Left cardiac atrium (tissue), 4 donors: ENCODE measurements at places on chromosomes 5 and 9.

DNA sequence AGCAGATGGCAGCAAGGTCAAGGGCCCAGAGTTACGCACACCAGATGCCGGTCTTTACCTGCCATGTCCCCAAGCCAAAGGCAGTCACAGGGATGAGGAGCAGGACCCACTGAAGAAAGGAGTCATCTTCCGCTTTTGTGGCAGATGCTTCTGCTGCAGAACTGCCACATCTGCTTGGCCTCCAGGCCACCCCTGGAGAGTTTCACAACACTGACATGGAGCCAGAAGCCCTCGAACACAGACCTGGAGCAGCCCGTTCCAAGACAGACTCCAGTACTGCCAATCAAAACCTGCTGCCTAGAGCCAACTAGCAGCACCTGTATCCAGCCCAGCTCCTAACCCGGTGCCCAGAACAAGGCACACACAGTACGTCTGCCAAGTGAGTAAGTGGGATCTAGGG lies 1.5 kb downstream of the SURF1 start:
- DNase-seq: no peak

DNA sequence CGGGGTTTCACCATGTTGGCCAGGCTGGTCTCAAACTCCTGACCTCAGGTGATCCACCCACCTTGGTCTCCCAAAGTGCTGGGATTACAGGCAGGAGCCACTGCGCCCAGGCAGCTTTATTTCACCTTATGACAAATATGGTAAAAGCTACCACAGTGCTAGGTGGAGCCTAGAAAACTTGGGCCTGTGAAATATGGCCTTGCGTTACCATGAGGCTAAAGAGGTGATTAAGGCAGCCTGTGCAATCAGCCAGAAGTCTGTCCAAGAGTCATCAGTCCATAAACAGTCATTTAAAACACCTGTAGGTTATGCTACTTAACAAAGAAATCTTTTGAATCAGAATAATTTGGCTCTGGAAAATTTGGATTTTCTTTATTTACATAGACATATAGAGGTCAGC lies 114.8 kb upstream of the ANKH start:
- no peak for DNase-seq

- DNase-seq: peak; percentile 36
Measured at GRCh38 chr9:113963017-113963620, 87.0 kb downstream of the ZNF618 start.

DNA sequence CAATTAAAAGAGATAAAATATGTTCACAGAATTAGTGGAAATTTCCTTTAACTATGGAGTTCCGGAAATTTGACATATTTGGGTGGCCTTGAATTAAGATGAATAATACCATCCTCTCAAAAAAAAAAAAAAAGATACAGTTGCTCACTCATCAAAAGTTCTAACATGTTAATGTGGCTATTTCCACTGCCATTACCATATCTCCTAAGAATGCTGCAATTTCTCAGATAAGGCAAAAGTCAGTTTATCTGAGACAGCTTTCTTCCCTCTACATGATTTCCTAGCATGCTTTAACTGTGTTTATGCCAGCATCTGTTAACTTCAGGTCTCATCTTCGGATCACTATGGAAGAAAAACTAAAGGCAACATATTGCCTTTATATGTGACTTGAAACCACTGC lies 2.6 kb downstream of the FASTKD3 start:
- DNase-seq: no peak

DNA sequence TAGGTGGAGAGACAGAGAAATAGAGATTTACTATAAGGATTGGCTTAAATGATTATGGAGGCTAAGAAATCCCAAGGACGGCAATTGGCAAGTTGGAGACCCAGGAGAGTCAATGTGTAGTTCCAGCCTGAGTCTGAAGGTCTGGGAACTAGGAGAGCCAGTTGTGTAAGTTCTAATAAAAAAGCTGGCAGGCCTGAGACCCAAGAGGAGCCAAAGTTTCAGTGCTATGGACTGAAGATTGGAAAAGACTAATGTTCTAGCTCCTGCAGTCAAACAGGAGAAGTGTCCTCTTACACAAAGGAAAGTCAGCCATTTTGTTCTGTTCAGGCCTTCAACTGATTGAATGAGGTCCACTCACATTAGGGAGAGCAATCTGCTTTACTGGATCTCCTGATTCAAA lies 50.0 kb downstream of the NMUR2 start:
- DNase-seq: no peak

- no peak for DNase-seq
Measured at GRCh38 chr9:94082956-94083355, 1.3 kb upstream of the PTPDC1 start.

DNA sequence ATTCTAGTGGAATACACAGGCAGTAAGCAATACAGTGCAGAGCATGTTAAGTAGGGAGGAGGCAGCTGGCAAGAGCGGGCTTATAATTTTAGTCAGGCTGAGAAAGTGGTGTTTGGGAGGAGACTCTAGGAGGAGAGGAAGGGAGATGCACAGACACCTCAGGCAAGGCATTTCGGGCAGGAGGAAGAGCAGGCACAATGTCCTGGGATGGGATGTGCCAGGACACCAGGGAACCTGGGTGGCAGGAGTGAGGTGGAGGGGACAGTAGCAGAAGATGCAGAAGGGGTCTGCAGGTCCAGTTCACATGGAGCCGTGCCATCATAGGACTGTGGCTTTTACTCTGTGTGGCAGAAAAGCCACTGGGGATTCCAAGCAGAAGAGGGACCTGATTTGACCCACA lies 143.7 kb upstream of the FSTL4 start:
- no peak for DNase-seq

DNA sequence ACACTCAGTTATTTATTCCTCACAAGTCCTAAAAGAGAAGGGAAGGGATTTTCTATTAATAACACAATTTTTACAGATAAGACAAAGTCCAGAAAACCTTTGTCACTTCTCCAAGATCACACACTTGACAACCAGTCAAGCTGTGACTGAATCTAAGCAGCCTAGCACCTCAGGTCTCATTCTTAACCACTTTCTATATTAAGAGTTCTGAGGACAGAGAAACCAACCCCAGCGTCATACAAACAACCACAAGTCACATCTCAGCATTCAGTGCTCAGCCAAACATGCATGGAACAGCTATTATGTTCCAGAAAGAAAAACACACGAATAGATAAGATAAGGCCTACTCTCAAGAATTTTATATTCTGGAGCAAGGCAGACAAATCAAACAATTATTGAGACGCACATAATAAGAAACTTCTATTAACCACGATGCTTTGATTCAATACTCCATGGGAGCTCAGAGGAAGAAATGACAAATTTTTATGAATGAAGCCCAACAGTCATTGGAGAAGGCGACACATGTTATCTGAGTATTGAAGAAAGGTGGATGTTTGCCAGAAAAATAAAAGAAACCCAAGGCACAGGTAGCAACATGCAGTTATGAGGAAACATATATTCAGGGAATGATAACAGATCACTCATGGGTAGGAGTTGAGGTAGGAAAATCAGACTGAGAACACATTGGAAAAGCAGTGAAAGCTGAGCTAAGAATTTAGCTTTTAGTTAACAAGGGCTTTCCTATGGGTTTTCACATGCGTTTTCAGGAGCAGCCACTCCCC lies 113.1 kb downstream of the HTR4 start:
- DNase-seq: no peak

DNA sequence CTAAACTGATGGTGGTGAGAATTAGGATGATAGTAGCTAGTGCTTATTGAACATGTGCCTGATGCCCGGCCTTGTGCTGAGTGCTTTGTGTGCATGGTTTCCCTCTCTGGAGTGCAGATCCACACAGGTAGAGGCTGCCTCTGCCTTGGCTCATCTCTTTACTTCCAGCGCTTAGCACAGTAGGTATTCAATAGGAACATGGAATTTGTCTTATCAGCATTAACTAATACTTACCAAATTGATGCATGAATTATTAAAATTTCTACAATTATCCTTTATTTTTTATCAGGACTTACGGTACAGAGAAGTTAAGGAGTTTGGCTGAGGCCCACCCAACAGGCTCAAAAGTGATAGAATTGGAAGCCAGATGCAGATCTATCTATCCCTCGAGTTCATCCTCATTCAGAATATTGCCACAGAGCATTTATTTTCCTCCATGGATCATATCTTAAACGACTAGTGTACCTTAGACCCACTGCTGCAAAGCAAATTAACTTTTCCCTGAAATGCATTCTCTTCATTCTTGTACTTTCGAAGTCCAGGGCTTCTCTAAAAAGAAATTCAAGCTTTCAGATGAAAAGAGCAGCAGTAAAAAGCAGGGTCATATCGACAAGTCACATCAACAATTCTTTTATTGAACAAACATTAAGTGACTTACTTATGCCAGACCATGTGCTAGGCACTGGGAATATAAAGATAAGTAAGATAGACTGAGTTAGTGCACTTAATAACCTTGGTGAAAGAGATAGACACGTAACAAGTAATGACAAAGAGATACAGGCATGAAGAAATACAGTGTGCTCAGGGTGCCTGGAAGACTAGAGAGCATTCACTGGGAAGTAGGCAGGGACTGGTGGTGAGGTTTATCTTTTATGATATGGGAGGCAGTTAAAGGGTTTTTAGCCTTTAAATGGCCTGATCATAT lies 290.0 kb downstream of the ARRDC3 start:
- DNase-seq: no peak

DNA sequence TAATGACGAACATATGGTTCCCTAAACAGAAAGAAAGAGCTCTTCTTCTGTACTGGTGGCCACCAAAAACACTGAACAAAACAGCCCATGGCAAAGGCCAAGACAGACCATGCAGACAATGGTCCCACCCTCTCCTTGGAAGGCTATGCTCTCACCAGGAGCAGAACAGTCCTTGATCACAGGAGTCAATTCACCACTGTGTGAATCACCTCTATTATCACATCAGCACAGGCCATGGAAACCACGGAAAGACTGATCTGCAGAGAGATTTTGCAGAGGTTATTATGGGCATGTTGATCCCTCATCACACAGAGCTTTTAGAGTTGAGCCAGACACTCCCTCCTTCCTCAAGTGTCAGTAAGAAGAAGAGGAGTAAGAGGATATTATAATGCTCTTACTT lies 134.0 kb upstream of the RASEF start:
- DNase-seq: no peak

GRCh38 chr5:81609810-81610375 lies 141.0 kb downstream of the SSBP2 start:
- no peak for DNase-seq

- no peak for DNase-seq
Measured at GRCh38 chr5:132414634-132415378, 45.3 kb downstream of the SLC22A5 start.

GRCh38 chr5:78327761-78328510 lies 32.5 kb upstream of the SCAMP1 start:
- no peak for DNase-seq

- peak; percentile 53 for DNase-seq
Measured at GRCh38 chr9:122370303-122370702, 521 bp upstream of the PTGS1 start.

- no peak for DNase-seq
Measured at GRCh38 chr5:160491438-160491837, 69.8 kb downstream of the PTTG1 start.

- DNase-seq: no peak
Measured at GRCh38 chr5:165209101-165209727, 1703.8 kb downstream of the MAT2B start.

DNA sequence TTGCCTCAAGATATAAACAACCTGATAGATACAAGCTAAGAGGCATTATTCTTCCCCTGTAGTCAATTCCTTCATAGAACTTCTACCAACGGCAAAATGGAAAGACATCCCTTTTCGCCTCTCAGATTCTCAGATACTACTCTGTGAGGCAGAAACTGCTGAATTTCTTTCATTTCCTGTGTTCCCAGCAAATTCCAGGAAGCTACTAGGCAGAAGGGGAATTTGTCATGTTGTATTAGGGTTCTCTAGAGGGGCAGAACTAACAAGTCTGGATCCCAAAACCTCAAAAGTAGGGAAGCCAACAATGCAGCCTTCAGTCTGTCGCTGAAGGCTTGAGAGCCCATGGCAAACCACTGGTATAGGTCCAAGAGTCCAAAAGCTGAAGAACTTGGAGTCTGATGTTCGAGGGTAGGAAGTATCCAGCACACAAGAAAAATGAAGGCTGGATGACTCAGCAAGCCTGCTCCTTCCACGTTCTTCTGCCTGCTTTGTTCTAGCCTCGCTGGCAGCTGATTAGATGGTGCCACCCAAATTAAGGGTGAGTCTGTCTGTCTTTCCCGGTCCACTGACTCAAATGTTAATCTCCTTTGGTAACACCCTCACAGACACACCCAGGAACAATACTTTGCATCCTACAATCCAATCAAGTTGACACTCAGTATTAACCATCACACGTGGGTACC lies 15.2 kb downstream of the RNF180 start:
- DNase-seq: peak; percentile 40

DNA sequence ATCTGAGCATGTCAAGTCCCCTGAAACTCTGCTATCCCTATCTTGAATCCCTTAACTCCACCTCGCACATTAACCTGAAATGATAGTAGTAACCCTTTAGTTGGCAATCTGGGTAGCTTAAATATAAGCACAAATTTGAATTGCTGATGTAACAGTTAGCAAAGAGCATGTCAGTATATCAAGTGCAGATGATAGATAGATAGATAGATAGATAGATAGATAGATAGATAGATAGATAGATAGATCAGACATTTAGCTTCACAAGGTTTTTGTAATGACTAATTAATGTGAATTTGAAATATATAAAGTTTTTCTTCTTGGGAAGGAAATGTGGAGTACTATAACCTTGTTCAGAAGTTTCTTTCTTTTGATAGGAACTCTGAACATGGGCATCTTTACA lies 30.4 kb upstream of the KIF2A start:
- DNase-seq: no peak

DNA sequence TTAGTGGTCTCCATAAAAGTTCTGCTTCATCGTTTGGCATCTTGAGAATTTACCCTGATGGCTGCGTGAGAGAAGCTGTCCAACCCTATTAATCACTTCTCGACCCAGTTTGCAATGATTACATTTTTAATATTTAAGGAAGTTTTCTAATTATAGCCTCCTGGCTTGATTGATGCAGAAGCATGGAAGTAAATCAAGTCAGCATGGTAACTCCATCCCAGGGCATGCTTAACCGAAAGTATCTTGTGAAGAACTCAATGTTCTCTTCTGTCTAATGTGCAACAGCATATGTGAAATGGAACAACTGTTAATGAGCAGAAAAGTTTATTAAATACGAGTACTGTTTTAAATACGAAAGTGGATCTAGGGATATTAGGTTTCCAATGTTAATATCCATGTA lies 278.9 kb upstream of the CD180 start:
- DNase-seq: no peak

DNA sequence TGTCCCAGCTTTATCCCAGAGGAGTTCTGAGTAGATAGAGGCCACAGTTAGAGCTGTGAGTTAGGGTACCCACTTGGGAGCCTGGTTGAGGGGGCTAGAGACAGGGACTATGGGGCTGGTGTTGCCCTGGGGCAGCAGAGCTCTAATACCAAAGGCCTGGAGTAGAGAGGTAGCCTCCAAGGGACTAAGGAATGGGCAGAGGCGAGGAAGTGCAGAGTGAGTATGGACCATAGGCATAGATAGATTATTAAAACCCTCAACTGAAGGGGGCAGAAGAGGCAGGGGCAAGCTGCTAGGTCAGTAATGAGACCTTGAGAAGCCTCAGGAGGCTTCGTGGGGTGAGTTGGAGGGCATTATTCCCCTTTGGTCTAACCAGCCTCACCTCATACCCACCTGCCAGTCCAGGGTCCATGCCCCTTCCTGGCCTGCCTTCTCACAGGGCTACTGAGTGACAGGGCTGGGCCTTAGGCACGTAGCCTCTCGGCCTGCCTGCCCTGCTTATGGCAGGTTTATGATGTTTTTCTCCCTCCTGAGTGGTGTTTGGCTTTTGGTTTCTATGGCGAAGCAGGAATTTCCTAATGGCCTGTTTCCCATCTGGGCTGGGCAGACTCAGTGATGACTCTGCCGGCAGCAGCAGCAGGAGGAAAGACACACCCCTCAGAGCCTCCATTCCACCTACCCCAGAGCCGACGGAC lies 8.0 kb downstream of the PDLIM4 start:
- peak; percentile 73 for DNase-seq

- DNase-seq: no peak
Measured at GRCh38 chr9:120392245-120392644, 187.7 kb downstream of the CDK5RAP2 start.
